ENCODE measurements at places on chromosomes 1 and 21.

DNA sequence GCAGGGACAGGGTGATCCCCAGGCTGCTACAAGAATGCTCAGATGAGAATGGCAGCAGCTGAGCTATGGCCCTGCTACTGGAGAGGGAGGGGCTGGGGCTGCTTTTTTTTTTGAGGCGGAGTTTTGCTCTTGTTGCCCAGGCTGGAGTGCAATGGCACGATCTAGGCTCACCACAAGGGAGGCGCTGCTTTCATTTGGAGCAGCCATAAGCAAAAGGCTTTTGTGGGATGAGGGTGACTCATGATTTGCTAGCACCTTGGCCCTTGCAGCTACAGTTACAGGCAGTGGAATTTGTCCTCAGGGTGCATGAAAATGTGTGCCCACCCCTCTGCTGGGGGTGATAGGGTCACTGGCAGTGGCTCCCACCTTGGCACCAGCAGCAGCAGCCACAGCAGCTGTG lies 32.4 kb upstream of the CYP4A22 start:
- DNase-seq = no peak

GRCh38 chr1:197327776-197328364 lies 59.8 kb downstream of the CRB1 start:
- peak; percentile 27 for DNase-seq

GRCh38 chr1:221397606-221398005 lies 344.3 kb downstream of the DUSP10 start:
- DNase-seq = no peak

GRCh38 chr1:57063406-57064125 lies 97.8 kb upstream of the C8B start:
- no peak for DNase-seq

DNA sequence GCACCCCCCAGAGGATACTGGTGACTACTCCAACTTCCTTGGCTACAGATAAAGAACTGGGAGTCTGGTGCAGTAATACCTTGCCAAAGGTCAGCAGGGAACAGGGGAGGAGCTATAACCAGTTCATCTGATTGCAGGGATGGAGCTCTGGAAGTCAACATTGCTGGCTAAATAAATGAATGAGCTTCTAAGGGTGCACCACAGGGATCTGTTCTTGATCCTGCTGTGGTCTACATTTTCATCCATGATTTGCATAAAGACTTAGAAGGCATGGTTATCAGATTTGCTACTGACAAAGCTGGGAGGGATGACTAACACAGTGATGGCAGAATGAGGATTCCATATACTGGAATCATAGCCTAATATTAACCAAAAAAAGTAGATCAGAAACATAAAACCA lies 18.3 kb downstream of the PLEKHA6 start:
- peak; percentile 17 for DNase-seq

DNA sequence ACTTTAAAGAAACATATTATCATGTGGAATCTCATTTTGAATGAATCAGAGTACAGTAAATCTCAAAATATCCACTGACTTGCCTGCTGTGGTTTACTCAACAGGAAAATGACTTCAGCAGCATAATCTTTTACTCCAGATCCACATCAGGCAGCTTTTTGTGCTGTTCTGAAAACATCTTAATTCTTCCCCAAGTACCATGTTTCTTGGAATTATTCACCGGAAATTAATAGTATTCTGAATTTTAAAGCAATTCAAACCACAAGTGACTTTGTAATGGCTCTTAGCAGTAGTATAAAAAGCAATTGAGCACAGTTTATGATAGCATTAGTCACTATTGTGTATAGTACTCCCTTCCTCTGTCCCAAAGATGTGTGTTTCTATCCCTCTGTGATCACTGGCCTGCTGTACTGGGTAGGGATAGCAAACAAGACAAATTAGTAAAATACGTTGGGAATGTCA lies 64.2 kb upstream of the ERRFI1 start:
- peak; percentile 93 for DNase-seq

DNA sequence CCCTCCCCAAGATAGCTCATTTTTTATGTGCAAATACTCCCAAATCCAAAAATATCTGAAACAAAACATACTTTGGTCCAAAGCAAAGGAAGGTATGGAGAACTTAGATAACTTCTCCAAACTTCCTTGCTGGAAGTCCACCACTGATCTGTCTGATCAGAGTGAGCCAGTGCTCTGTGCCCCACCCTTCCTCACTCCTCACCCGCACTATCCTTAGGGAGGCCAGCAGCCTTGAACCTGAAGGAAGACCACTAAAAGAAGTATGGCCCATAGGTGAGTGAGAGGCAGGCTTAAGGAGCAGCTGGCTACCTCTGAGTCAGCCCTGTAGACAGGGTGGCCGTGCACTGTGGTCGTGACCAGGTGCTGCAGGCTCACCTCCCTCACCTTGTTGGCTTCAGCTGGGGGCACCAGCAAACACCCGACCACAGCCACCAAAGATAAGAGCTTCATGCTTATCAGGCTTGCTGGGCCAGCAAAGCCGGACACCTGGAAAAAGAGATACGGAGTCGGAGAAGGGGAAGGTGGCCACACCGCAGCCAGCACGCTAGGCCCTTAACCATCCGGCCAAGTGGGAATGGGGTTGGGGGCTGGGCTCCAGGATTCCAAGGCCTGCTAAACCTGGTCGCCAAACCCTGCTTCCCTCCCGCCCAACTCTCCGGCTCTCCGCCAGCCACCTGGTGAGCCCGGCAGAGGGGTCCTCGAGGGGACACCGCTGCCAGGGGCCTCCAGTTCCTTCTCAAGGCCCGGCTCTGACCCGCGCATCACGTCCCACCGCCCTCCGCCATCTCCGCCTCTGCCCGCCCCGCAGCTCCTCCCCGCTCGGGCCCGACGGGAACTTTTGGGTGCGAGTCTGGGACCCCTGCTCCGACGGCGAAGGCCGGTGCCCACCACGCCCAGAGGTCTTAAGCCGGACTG lies 543 bp downstream of the TMEM9 start:
- DNase-seq = no peak

GRCh38 chr1:177884479-177885021 lies 85.3 kb downstream of the SEC16B start:
- no peak for DNase-seq

GRCh38 chr1:92909321-92909720 lies 51.9 kb downstream of the DIPK1A start:
- DNase-seq = peak; percentile 47

- no peak for DNase-seq
These were observed 192.9 kb upstream of the PTGFR start for GRCh38 chr1:78297836-78298235.

DNA sequence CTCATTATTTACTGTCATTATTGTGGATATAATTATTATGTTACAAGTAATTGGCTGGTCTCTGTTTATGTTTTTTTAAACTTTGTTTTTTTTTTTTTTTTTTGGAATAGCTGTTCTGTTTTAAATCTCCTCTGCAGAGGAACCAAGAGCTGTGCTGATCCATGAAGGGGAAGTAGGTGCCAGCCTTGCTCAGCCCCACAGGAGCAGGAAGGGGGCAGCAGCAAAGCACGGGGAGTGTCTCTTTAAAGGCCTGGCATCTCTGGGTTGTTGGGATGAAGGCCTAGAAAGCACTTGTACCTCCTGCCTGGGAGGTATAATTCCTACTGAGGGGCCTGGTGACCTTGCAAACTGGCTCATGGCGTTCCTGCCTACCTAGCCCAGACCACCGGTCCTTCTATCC lies 2.5 kb upstream of the GRHL3 start:
- no peak for DNase-seq

DNA sequence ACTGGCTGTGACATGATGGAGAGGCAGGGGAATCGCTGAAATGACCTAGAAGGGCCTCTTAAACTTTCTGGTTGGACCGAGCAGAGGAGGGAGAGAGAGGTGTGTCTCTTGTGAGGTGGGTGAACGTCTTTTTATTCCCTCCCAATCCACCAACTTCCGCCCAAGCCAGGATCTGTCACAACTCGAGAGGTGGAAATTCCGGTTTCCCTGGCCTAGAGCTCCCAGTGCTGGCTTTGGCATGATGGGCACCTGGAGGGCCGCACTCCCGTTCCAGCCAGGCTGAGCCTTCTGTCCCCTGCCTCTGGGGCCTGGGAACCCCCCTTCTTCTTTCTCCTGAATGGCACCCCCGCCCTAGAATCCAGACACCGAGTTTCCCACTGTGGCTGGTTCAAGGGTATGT lies at the start of gene SEMA4A:
Gene SEMA4A (plus strand): TSS at position 224 of the 400 bp plus-strand sequence. CDS start 994 bp downstream, outside the sequence.
- no peak for DNase-seq

- peak; percentile 8 for DNase-seq
These were observed 35.2 kb upstream of the B3GALT2 start for GRCh38 chr1:193221651-193222050.

DNA sequence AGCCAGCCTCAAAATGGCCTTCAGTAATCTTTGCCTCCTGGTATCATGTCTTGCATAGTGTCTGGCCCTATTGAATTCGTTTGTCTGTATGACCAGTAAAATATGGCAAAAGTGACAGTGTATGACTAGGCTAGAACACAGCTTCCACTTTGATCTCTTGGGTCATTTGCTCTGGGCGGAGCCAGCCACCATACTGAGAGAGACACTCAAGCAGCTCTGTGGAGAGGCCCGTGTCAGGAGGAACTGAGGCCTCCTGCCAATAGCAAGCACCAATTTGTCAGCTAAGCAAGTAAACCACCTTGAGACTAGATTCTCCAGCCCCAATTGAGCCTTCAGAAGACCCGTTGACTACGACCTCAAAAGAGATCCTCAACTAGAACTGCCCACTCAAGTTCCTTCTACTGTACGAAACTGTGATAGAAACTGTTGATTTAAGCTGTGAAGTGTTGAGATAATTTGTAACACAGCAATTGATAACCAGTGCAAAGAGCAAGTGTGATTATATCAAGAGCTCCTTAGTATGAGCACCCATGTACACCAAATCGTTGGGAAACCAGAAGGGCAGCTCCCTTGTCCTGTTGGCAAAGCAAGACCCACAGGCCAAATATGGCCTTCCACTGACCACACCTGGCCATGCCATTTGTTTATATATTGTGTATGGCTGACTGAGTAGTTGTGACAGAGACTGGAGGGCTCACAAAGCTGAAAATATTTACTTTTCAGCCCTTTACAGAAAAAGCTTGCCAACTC lies 52.7 kb upstream of the SERBP1 start:
- no peak for DNase-seq

DNA sequence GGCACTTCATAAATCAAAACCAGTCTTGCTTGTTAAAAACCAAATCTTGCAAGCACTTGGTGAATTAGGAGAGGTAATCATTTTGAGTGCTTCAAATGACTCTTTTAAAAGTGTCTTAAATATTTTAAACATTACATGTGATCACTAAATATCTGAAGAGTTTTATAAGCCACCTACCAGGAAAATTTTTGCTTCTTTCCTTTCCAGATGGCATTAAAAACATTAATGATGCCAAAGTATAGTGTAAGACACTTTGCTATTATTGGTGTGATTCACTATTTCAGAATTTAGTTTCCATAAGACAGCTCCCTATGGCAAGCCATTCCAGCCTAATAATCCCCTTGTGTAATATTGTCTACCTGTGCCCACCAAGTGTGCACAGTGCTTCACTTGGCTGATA lies 548.8 kb upstream of the ADAMTS5 start:
- DNase-seq = no peak

- DNase-seq = no peak
These were observed 386.5 kb upstream of the BRINP3 start for GRCh38 chr1:190864013-190864641.

DNA sequence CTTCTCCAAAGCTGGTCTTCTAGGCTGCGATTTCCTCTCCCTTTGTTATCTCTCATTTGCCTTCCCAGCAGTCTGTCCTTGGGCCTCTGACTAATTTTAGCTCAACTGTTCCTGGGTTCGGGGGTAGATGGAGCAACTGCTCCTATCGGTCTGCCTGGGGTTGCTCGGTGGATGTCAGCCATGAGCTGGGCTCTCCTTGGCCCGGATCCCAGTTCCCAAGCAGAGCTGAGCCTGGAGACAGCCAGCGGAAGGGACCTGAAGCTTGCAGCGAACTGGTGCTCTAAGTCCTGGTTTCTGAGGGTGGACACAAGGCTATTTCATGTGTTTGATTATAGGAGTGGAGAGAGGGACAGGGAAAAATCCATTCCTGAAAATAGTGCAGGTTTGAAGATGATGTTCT lies 423.0 kb downstream of the RPS6KC1 start:
- peak; percentile 39 for DNase-seq

- peak; percentile 78 for DNase-seq
These were observed 10.7 kb upstream of the SDC3 start for GRCh38 chr1:30919025-30919881.

DNA sequence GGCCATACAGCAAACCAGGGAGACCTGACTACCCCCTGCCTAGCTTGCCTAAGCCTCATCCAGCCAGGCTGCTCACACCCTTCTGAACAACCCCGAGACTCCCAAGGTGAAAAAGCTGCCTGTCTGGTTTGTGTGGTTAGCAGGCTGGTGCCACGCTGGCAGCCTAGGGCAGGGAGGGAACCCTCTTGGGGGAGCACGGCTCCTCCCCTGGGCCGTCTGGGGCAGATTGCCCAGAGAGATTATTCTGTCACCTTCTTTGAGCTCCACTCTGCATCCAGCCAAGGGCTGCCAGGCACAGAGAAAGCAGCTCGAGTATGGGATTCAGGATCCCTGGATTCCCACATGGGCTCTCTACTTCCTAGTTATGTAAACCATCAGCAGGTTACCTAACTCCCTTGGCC lies 27.5 kb upstream of the TCEA3 start:
- DNase-seq = peak; percentile 49

DNA sequence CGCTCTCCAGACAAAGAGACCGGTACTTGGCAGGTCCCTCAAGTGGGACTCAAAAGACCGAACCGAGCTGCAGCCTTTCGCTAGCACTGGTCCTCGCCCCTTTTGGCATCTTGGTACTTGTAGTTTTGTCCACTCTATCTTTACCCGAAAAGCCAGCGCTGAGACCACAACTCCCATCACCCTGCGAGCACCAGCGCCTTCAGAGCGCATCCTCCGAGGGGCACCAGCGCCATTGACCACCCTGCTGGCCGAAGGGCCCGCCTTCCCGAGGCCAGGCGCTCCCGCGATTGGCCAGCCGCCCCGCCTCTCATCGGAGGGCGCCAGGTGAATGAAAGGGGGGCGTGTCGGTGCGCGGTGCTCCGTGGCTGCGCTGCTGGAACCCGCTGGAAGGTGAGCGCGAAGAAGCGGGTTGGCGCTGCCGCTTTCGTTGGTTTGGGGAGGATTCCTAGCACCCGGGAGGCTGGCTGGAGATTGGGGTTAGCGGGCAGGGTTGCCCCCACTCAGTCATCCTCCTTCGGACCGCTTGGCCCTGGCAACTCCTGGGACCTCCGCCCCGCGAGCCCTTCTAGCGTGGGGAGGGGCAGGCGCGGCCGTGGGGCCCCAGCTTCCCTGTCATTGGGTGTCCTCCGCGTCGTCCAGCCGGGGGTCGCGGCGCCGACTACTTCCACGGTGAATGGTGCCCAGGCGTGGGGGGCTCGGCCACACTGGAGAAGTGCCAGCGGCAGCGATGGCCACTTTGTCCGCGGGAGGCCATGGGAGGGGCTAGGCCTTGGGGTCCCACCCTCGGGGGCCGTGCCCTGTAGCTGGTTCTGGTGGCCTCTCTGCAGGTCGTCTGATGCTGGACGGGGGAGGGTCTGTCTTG lies at the start of gene ZBTB8B:
Gene ZBTB8B (plus strand): TSS at position 357 of the 862 bp plus-strand sequence. CDS start 5,553 bp downstream, outside the sequence.
- peak; percentile 28 for DNase-seq
